ENCODE measurements at places on chromosomes 3 and 15.

DNA sequence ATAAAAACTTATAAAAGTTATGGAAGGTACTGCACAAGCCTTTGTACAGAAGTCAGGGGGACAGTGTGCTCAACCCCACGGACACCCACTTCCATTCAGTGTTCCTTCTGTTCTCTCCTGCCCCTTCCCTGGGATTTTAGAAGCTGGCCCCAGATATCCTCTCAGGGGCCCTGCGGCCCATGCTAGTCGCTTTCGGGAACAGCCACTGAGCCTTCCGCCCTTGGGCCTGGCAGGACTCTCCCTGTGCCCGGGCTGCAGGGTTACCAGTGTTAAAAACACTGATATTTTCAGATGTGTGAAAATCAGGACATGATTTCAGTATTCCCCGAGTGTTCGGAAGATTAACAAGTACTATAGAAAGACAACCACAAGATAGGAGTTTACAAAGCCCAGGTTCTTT lies 22.4 kb downstream of the FAN1 start:
- DNase-seq = no peak

DNA sequence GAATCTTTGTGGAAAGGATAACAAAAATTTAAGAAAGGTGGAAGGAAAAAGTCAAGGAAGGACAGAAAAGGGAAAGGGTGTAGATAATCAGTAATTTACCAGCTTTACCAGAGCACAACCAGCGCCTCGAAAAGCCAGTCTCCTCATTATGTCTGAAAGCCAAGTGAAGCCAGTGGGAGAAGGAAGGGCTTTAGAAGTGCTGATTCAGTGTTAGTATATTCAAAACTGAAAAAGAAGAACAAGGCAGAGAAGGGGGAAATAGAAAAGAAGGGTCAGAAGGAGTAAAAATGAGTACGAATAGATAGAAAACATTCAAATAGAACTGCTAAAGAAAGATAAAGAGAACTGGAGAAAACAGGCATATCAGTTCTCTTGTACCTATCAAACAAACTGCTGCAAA lies 4.1 kb downstream of the PBRM1 start:
- no peak for DNase-seq

DNA sequence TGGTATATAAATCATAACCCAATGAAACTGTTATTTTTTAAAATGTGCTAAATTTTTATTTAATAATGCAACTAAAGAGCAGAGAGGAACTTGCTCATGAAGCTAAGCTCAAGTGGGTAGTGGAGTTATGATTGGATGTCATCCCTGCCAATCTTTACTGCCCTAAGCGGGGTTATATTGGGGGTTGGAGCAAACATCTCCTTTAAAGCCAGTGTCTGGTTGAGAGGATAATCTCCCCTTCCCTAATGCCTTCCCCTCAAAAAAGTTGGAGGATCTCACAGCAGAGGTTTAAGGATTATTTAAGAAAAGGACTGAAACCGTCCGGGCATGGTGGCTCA lies 32.1 kb upstream of the CLASP2 start:
- DNase-seq = no peak

- peak; percentile 37 for DNase-seq
Observed at GRCh38 chr3:189685291-189685690, 54.1 kb downstream of the TP63 start.
